Fibroblast of villous mesenchyme (primary cell): ENCODE measurements at places on chromosomes 1 and 21. TPM values are rescaled to one million over a fixed set of nuclear protein-coding genes. Genes with fewer than 3 reads are reported as not detected.

The PRELP gene
- total RNA-seq = under 0.01 and 0.43 TPM in 2 replicates

The NBPF1 gene
- 52.2 and 60.9 TPM in 2 replicates for total RNA-seq

The MYOG gene
- not detected in 2 replicates for total RNA-seq

The OPRD1 gene
- under 0.01 TPM in 1 of 2 replicates, not detected in the other for total RNA-seq

The CASQ1 gene
- total RNA-seq = not detected in 2 replicates

The C1orf116 gene
- under 0.01 TPM in 1 of 2 replicates, not detected in the other for total RNA-seq

The KRTAP7-1 gene
- not detected in 2 replicates for total RNA-seq

The C1orf53 gene
- 5.6 and 8.1 TPM in 2 replicates for total RNA-seq

The PADI2 gene
- total RNA-seq = under 0.01 and 0.43 TPM in 2 replicates

The FHAD1 gene
- under 0.01 TPM in 2 replicates for total RNA-seq

The HMGN2 gene
- 223 and 252 TPM in 2 replicates for total RNA-seq

The CYP4X1 gene
- not detected in 2 replicates for total RNA-seq

The ID3 gene
- total RNA-seq = 32.4 and 86.3 TPM in 2 replicates

The PER3 gene
- 5.5 and 5.6 TPM in 2 replicates for total RNA-seq

The OR2T8 gene
- not detected in 2 replicates for total RNA-seq

The TMEM125 gene
- total RNA-seq = under 0.01 TPM in 1 of 2 replicates, not detected in the other

The FAM151A gene
- total RNA-seq = not detected in 2 replicates

The ABL2 gene
- 60.9 and 66.9 TPM in 2 replicates for total RNA-seq

The NHLH1 gene
- total RNA-seq = under 0.01 TPM in 1 of 2 replicates, not detected in the other

The OR2T11 gene
- not detected in 2 replicates for total RNA-seq

The TMEM59 gene
- total RNA-seq = 156 and 237 TPM in 2 replicates

The NR5A2 gene
- total RNA-seq = under 0.01 TPM in 1 of 2 replicates, not detected in the other

The PRAMEF9 gene
- not detected in 2 replicates for total RNA-seq

The HAO2 gene
- total RNA-seq = not detected in 2 replicates

The FAM163A gene
- under 0.01 TPM in 2 replicates for total RNA-seq

The PRR9 gene
- total RNA-seq = under 0.01 TPM in 1 of 2 replicates, not detected in the other

The TCEA3 gene
- total RNA-seq = 8.6 and 11.3 TPM in 2 replicates

The PGBD5 gene
- total RNA-seq = not detected in 2 replicates

The ACTL8 gene
- total RNA-seq = not detected in 2 replicates

The CD1E gene
- total RNA-seq = not detected in 2 replicates

The FCMR gene
- 1.3 and 1.6 TPM in 2 replicates for total RNA-seq

The MATN1 gene
- total RNA-seq = not detected in 2 replicates

The HTR1D gene
- total RNA-seq = 0.86 and 2.3 TPM in 2 replicates

The COPA gene
- total RNA-seq = 295 and 322 TPM in 2 replicates

The FTCD gene
- total RNA-seq = under 0.01 and 0.43 TPM in 2 replicates

The THEMIS2 gene
- total RNA-seq = 3.0 and 6.4 TPM in 2 replicates

The TRNP1 gene
- 13.2 and 27.6 TPM in 2 replicates for total RNA-seq

The CNIH3 gene
- 3.9 and 11.3 TPM in 2 replicates for total RNA-seq

The TSPAN1 gene
- 0.32 and 0.43 TPM in 2 replicates for total RNA-seq

The RHD gene
- total RNA-seq = not detected in 2 replicates

The FNBP1L gene
- total RNA-seq = 5.8 and 10.4 TPM in 2 replicates

The LCE1E gene
- not detected in 2 replicates for total RNA-seq

The THEM5 gene
- total RNA-seq = not detected in 2 replicates

The TNFSF4 gene
- 45.1 and 127 TPM in 2 replicates for total RNA-seq

The S100B gene
- not detected in 2 replicates for total RNA-seq

The ZMYND12 gene
- total RNA-seq = 0.32 and 0.86 TPM in 2 replicates

The GPR52 gene
- total RNA-seq = 1.9 and 2.6 TPM in 2 replicates

The MFN2 gene
- total RNA-seq = 52.5 and 66.1 TPM in 2 replicates

The AURKAIP1 gene
- total RNA-seq = 94.1 and 116 TPM in 2 replicates

The MSH4 gene
- total RNA-seq = under 0.01 and 0.43 TPM in 2 replicates

The SH2D2A gene
- not detected in 2 replicates for total RNA-seq

The KRTAP21-2 gene
- not detected in 2 replicates for total RNA-seq

The FABP3 gene
- total RNA-seq = 54.8 and 89.9 TPM in 2 replicates

The CDA gene
- total RNA-seq = 1.9 and 3.0 TPM in 2 replicates
